ENCODE measurements at places on chromosomes 4 and X.

- DNase-seq, result no peak
These were observed 156.7 kb downstream of the TENT5D start for GRCh38 chrX:80576806-80577533.

DNA sequence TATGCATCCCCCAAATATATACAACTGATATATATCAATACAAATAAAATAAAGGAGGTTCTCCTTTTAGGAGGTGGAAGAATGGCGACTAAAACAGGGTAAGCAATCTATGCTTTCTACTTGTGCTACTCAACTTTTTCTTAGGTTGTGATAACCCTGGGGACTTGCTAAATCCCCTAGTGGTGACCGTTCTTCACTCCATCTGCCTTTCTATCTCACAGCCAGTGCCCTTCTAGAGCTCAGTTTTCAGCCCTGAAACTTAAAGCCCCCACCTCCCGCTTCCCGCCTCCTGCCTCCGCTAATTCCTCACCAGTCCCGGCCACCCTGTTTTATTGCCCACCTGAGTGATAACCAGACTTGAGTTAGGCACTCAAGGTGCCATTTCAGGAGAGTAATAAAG, 15.5 kb upstream of the ESX1 start:
- no peak for DNase-seq

DNA sequence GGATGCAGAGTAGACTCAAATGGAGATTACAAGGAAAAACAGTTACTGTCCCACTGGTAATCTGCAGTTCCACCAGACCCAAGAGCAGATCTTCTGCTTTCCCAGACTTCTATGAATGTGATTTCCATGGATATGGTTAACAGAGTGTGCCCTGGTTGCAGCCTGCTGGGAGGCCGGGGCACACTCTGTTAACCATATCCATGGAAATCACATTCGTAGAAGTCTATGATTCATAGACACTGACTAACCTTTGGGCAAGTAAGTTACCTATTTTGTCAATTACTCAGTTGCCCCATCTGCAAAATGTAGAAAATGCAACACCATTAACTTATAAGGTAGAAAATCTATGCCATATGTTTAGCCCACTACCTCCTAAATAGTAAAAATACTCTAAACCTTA, 443.1 kb upstream of the PITX2 start:
- DNase-seq, result no peak

- no peak for DNase-seq
These were observed 1327.4 kb downstream of the FSTL5 start for GRCh38 chr4:160836431-160836830.

DNA sequence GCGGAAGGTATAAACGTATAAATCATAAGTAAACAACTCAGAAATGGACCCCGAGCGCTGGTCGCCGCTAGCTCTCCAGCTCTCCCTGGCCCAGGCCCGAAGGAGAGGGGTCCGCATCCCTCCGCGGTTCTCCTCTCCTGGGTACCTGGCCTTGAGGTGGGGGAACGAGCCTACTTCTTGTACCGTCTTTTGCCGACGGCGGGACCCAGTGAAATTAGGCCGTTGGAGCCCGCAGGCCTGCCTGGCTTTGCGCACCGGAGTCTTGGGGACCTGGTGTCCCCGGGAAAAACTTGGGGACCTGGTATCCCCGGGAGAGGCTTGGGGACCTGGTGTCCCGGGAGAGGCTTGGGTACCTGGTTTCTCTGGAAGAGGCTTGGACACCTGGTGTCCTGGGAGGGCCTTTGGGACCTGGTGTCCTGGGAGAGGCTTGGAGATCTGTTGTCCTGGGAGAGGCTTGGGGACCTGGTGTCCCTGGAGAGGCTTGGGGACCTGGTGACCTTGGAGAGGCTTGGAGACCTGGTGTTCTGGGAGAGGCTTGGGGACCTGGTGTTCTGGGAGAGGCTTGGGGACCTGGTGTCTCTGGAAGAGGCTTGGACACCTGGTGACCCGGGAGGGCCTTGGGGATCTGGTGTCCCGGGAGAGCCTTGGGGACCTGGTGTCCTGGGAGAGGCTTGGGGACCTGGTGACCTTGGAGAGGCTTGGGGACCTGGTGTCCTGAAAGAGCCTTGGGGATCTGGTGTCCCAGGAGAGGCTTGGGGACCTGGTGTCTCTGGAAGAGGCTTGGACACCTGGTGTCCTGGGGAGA, 12.0 kb downstream of the SHOX start:
- no peak for DNase-seq

DNA sequence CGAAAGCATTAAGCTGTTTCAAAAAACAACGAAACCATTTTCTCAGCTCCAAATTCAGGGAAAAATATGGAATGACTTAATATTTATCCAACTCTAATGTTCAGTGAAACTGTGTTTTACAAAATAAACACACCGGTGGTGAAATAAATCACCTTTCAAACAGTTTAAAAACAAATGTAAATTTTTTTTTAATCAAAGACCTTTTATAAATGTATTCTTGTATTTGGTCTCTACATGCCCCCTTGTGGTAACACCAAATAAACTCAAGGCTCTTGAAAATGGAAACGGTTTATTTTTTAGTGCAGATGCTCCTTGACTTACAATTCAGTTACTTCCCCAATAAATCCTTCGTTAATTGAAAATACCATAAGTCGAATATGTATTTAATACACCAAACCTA, 45.8 kb upstream of the ITM2A start:
- no peak for DNase-seq

DNA sequence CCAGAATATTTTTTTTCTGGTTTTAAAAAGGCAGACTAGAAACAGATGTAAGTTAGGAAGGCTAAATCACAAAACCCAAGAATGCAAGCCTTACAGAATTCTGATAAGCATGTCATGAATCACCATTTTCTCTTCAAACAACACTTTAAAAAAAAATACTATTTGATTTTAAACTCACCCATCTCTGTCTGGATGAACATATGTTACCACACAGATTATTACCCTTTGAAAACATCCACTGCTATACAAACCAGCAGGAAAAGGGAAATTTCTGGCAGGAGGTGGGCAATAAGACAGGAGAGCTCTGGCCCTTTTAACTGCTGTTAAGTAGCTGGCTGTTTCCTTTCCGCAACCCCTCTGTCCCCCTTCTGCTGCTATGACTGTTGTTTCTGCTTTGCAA, 317.7 kb upstream of the NOCT start:
- DNase-seq, result no peak

- DNase-seq, result no peak
These were observed 280.7 kb downstream of the ANK2 start for GRCh38 chr4:113330200-113330599.

DNA sequence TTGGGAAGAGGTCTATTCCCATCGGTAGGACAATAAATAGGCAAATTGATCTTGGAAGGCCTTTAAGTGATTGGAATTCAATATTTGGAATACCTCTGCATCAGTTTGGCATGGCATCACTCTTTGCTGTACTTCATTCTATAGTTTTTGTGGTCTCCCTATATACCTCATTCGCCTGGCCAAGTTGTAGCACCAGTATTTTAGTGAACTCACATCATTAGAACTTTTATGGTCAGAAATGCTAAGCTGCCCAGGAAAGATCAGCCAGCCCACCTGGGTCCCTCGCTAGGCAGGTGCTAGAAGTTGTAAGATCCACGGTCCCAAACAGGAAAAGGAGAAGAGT, 40.3 kb downstream of the ZCCHC13 start:
- DNase-seq, result no peak

DNA sequence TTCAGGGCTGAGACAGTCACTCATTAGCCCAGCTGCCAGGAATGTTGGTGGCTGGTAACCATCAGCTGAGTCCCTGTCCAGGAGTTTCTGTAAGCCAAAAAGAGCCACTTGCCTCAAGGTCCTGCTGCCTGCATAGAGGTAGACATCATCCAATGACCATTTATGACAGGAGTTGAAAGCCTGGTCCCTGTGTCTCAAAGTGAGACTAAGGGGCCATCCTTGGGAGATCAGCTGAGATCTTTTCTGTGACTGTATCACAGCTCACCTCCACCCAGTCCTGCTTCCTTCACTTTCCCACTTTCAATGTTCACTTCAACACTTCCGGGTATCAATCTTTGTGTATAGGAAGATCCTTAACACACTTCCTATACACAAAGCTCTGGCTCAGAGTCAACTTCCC, 28.4 kb upstream of the MAOA start:
- DNase-seq, result no peak

GRCh38 chr4:133186845-133187244, 37.8 kb downstream of the PCDH10 start:
- no peak for DNase-seq

GRCh38 chrX:149643496-149643895, 11.9 kb upstream of the TMEM185A start:
- no peak for DNase-seq

- no peak for DNase-seq
These were observed 81.0 kb downstream of the SORBS2 start for GRCh38 chr4:185730849-185731608.

DNA sequence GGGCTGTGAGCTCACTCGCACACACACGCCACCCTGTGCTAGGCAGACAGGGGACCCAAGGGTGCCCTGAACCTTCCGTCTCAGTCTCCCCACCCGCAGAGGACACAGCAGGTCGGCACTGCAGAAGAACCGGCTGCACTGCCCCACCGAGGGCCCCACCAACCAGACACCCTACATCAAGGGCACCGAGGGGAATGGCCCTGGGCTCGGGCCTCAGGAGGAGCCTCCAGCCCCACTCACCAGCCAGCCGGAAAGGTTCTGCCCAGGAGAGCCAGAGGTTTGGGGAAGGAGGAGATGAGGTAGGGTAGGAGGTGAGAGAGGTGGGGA, 45.9 kb downstream of the FAM53A start:
- DNase-seq, result no peak

DNA sequence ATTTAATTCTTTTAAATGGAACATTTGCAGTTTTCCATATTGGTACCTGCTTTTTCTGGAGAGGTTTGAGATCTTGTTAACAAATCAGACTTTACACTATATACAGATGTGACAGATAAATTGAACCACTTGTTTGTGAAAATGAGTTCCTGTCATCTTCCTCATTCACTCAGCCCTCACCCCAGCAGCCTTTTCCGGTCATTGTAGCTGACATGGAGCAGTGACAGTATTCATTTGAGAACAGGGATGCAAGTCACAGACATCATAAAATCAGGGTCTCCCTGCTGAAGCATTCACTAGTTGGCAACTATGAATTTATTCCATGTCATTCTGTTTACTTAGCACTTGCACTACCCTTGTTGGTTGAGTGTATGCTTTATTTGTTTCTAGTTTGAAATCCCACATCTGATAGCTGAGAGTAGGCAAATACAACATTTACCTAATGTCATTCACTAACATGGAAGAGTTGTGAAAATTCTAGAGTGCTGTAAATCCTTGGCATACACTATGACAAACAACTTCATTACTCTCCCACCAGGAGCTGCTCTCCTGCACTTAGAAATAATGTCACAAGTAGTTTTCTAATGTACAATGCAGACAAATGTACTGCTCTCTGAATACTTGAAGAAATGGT, 78.9 kb downstream of the UGT8 start:
- no peak for DNase-seq

- no peak for DNase-seq
These were observed 304.1 kb upstream of the TECRL start for GRCh38 chr4:64713256-64713840.

- peak; percentile 100 for DNase-seq
These were observed 97.0 kb upstream of the LNX1 start for GRCh38 chr4:53688186-53688790.

DNA sequence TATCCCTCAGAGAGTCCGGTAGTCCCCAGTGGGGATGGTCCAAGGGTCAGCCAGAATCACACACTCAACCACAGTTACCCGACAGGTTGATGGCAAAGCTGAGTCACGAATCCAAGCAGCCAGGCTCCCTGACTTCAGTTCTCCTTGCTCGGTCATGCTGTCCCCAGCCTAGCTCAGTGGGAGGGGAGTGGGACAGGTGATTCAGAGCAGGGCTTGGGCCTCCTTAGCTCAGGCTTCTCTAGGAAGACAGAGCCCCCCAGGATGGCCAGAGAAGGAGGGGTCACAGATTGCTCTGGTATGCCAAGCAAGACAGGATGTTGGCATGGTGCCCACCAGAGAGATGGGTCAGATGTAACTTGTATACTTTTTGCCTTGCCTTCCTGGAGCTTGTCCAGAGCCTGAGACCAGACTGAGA, 66.5 kb downstream of the EFNB1 start:
- peak; percentile 55 for DNase-seq

- DNase-seq, result no peak
These were observed 120.7 kb downstream of the LDB2 start for GRCh38 chr4:16777726-16778125.

GRCh38 chr4:158609116-158609515, 62.6 kb downstream of the C4orf46 start:
- DNase-seq, result no peak

DNA sequence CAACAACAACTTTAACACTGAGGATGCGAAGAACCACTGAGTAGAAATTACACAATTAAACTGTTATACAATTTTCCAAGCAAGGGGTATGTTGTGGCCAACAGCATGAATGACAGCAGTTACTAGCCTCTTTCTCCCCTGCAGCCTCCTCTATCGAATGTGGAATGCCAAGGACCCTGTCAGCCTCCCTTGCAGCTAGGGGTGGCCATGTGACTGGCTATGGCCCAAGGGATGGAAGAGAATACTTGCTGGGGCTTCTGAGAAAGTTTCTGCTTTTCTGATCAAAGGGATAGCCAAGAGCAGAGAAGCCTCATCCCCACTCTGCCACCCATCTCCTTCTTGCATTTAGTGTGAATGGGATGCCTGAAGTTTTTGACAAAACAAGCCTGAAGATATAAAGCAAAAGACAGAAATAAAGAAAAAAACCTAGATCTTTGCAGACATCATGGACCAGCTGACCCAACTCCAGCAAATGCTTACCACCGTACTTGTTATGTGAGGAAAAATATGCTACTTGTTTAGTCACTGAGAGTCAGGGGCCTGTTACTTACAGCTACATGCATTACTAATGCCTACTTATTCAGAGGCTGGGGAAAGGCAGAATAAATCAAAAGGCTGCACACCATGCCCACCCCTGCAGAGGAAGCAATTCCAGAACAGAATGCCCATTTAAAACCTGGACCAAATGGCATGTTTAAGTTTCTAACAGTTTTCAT, 32.0 kb downstream of the DCTD start:
- no peak for DNase-seq

GRCh38 chrX:17525266-17525665, 150.3 kb downstream of the NHS start:
- DNase-seq, result no peak

GRCh38 chr4:8590546-8590880, 2.1 kb upstream of the CPZ start:
- DNase-seq, result no peak

DNA sequence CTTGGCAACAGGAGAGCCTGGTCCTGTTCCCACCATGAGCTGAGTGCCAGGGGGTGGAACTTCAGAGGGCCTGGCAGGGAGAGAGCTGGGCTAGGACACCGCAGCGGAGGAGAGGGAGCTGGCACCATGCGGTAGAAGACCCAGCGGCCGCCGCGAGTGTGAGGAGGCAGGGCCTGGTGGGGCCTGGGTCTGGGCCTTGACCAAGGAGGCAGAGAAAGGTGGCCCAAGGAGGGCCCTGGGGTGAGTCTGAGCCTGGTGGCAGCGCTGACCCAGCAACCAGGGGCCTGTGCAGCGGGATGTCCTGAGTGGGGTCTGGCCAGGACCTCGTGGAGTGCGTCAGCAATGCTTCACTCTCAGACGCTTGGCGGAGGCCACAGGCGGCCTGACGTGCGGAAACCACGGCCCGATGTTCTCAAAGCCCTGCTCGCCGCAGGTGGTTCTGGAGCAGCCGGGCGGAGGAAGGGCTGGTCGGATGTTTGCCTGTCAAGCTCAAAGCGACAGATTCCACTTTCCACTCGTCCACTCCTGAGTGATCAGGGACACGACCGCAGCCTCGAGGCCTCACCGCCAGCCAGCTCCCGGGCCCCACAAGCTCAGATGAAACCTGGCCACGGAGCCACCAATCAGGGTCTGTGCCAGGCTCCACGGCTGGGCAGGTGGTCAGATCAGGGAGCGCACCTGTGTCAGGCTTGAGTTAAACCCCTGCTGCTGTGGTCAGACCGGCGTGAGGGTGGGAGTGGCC, 20.8 kb downstream of the ATP5ME start:
- DNase-seq, result no peak
